ENCODE measurements at places on chromosomes 4 and X. TPM values are rescaled to one million over a fixed set of nuclear protein-coding genes. Genes with fewer than 3 reads are reported as not detected.

The PABPC1L2A gene
- total RNA-seq: not detected

The SUPT20HL2 gene
- 0.09 TPM for total RNA-seq

The NAA10 gene
- total RNA-seq: 153 TPM

The GPR34 gene
- total RNA-seq: 0.43 TPM

The GASK1B gene
- not detected for total RNA-seq

The ZNF157 gene
- 0.40 TPM for total RNA-seq

The NMU gene
- not detected for total RNA-seq

The FGF13 gene
- total RNA-seq: not detected

The GAGE12J gene
- total RNA-seq: not detected

The POF1B gene
- 0.07 TPM for total RNA-seq

The TGIF2LX gene
- not detected for total RNA-seq

The ADD1 gene
- total RNA-seq: 198 TPM

The SSX4B gene
- total RNA-seq: not detected

The TSPAN7 gene
- not detected for total RNA-seq

The ANKRD50 gene
- 0.05 TPM for total RNA-seq

The LRRC66 gene
- total RNA-seq: 0.05 TPM

The GAB3 gene
- total RNA-seq: 3.6 TPM

Data from activated CD4-positive, alpha-beta T cell treated with anti-CD3 and anti-CD28 coated beads, Interleukin-2, amount 10 ng/mL, durations not matched to agents 24 days and 14 days (primary cell).